Endothelial cell (in vitro differentiated cells): ENCODE measurements at places on chromosomes 6 and 20. TPM values are rescaled to one million over a fixed set of nuclear protein-coding genes. Genes with fewer than 3 reads are reported as not detected.

AKAP12 gene
- total RNA-seq: 70.1 TPM

C6orf15 gene
- total RNA-seq: not detected

TREML1 gene
- total RNA-seq: 2.3 TPM

SLPI gene
- total RNA-seq: 0.82 TPM

SYNDIG1 gene
- 8.1 TPM for total RNA-seq

CRIP3 gene
- total RNA-seq: 1.1 TPM

SOBP gene
- 1.5 TPM for total RNA-seq

WFDC10B gene
- not detected for total RNA-seq

ZC3H12D gene
- total RNA-seq: 0.72 TPM

LZTS3 gene
- 6.1 TPM for total RNA-seq

TULP1 gene
- not detected for total RNA-seq

PCIF1 gene
- total RNA-seq: 34.8 TPM

RBM24 gene
- total RNA-seq: 19.6 TPM

DNA sequence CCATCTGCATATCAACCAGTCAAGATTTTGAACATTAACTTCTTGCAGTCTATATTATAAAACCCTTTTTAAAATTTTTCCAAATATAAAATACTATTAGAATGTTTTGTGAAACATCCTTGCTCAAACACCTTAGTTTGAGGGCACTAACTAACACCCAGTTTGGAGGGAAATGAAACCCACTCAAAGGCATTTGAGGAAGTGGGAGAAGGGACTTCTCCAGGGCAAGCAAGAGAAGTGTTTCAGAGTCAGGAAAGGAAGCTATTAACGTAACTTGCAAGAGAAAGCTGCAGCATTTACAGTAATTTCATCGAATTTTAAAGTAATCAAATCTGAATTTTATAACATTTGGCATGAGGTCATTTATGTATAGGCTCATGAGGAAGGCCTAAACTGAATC is 21.3 kb downstream of the MTFR2 start:
- DNase-seq: no peak

DNA sequence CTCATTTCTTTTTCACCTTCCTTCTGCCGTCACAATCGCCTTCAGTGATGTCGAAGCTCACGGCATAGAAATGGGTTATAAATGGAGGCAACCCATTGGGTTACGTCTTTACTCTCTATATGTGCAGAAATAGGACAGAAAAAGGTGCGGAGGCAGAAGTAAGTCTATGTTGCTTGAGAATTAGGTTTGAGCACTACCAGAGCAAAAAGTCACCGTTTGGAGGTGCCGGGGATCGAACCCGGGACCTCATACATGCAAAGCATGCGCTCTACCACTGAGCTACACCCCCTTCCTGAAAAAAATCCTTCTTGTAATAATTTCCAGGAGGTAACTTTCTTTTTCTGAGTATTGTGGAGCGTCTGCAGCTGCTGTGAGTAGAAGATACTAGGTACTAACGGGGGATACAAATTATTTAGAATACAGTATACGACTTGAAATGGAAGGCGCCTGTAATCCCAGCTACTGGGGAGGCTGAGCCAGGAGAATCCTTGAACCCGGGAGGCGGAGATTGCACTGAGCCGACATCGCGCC is 134.2 kb downstream of the TRIM27 start:
- DNase-seq: no peak

- DNase-seq: peak; percentile 65
Measured at GRCh38 chr20:610130-611046, at the start of gene TCF15. TSS of gene TCF15 (minus strand) at chr20:610309. CDS start at chr20:610237, 72 bp downstream.

DNA sequence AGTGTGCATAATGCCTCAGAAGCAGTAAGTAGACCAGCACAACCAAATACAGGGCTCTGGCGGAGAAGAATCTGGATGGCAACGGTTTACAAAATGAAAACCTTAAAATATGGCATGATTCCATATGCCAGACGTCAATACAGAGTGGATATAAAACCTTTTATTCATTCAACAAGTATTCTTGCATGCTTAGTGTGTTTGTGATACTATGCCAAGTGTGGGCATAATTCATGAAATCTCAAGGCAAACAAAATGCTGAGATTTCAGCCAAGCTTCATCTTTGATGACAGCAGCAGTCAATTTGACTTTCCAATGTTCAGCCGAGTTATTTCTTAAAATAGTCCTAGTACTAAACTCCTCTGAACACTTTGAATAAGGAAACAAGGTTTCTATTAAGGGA is 119.4 kb downstream of the CD24 start:
- no peak for DNase-seq

- DNase-seq: no peak
Measured at GRCh38 chr20:49715466-49715865, 1.8 kb upstream of the B4GALT5 start.

DNA sequence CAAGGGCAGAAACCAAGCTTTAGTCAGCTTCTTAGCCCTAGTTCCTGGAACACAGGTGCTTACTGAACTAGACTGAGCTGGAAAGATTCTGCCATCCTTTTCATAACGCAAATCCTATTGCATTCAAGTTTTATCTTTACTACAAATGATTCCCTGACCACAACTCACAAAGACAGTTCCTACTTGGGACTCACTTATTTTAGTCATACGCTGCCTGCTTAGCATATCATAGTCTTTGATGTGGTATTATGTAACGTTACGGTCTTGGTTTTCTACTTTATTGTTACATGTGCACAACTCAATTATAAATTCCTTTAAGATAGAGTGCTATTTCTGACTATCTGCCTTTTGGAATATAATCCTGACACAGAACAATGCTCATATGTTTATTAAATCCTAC is 59.1 kb downstream of the BLOC1S5 start:
- DNase-seq: no peak

DNA sequence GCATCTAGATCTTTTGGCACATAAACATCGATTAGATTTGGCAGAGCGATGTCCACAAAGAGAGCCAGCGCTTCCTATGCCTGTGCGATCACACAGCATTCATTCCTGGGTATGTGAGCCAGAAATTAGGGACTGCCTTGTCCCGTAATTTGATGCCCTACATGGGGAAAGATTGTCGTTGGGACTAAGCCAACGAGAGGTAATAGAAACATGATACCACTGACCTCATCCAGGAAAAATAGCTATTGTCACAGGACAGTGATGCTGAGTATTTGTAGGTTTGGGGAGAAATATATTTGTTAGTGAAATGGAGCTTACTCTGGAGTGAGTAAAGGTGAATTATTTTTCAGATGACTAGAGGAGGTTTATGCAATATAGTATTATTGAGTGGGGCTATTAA is 154.0 kb downstream of the TSHZ2 start:
- no peak for DNase-seq

- no peak for DNase-seq
Measured at GRCh38 chr6:112634376-112634775, 287.2 kb downstream of the RFPL4B start.

DNA sequence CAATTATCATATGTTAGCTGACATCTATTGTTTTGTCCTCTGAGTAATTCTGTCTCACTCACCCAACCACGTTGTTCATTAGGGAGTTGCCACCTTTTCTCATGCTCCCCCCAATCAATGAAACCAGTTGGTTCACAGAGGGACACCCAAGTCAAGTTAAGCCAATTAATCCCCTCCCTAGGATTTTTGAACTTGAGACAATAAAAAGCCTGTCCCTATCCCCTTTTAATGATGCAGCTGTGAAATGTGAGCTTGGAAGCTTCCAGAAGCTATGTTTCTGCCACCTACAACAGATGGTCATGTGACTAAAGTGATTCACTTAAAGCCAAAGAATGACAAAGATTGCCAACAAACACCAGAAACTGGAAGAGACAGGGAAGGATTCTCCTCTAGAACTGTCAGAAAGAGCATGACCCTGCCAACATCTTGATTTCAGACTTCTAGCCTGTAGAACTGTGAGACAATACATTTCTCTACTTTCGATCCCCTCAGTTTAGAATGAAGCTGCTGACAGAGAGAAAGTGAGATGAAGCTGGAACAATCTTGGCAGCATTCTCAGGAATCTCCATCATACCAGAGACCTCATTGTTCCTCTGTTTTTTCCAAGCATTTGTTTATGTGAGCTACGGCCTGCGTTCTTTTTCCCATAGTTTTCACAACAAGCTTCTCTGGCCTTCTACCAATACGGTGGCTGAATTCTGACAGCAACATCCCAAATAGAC is 57.8 kb upstream of the TPD52L1 start:
- DNase-seq: no peak

- DNase-seq: no peak
Measured at GRCh38 chr6:82022614-82023129, 224.9 kb downstream of the IBTK start.

DNA sequence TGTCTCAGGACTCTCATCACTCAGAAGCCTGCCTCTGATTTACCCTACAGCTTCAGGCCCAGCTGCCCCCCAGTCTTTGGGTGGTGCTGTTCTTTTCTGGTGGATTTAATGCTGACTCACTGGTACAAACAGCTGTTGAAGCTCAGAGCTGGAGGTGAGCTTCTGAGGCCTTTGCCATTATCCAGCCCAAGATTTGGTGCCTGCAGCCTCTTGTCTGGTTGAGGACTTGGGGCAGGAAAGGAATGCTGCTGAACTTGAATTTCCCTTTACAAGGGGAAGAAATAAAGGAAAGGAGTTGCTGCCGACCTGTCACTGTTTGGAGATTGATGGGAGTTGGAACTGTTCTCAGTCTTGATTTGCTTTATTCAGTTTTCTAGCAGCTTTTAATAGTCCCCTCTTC is 19.8 kb downstream of the ABCF1 start:
- DNase-seq: no peak

DNA sequence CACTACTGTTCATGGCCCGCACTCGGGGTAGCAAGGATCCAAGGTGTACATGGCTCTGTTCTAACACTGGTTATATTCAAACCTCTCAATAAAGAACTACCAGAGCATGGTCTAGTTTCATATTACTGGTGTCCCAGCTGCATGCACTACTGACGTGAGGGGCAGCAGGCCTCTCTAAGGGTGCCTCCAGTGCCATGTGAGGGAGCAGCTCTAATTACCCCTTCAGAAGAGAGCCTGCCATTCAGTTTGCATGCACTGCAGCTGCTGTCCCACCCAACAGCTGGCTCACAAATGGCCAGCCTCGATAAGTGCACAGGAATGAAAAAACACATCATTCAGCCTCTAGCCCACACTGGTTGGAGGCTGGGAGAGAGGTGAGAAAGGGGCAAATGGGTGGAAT is 85.2 kb downstream of the SMLR1 start:
- no peak for DNase-seq

GRCh38 chr6:103784117-103784516 is 1075.6 kb downstream of the HACE1 start:
- DNase-seq: no peak

DNA sequence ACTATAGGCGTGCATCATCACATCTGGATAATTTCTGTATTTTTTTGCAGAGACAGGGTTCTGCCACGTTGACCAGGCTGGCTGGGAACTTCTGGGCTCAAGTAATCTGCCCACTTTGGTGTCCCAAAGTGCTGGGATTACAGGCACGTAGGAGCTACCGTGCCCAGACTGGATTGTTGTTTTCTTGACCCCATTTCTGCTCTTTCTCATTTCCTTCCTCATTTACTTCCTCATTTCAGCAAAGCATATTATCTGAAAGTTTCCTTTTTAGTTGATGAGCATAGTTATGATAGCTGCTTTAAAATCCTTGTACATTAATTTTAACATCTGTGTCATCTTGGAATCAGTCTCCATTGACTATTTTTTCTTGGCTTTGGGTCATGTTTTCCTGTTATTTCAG is 301.0 kb upstream of the RUNX2 start:
- DNase-seq: no peak

DNA sequence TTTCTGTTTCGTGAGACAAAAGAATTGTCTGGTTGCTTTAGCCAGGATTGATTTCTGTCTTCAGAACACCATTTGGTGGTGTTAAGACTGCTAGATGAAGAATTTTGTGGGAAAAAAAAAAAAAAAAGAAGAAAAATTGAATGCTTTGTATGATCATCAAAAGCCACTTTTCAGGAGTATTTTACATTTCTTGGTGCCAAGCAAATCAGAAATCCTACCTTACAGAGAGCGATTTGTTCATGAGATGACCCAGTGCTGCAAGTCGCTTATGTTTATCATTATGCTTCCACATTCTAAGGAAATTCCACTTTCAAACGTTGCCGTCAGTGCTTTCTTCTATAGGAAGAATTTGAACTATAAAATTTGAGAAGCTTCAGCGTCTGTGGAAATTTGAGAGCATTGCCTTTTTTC is 228.7 kb downstream of the BCKDHB start:
- no peak for DNase-seq

DNA sequence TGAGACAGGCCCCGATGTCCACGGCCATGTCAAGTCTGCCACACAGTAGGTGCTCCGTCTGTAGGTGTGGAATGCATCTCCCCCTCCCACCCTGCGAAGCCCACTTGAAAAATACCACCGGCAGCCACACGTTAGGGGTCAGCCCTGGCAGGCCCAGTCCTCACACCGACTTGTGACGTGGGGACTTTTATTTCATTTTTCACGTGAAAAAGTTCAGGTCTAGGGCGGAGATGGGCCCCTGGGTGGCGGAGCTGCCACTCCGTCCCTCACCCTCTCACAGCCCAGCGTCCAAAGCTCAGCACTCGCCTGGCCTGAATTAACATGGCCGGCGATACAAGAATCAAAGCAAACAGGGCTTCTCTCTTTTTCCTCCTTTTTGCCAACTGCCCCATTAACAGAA is 3.8 kb upstream of the TUBB1 start:
- no peak for DNase-seq

DNA sequence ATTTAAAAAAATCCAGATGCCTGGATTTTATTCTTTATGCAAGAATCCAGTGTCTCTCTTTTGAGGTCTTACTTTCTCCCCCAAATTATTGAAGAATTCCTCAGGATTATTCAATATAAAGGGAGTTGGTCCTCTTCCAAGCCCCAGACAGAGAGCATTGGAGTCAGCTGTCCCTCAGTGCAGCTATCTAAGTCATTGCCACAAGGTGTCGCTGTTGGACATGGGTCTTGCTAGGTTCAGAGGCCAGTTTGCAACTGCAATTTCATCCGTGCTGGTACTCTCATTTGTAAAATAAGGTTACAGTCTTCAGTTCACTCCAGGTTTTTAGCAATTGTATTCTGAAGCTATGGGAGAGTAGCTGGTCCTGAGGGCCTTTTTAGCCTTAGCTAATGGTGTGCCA is 27.8 kb downstream of the CCN2 start:
- DNase-seq: peak; percentile 73

- no peak for DNase-seq
Measured at GRCh38 chr6:52524918-52525317, 51.9 kb downstream of the TRAM2 start.

DNA sequence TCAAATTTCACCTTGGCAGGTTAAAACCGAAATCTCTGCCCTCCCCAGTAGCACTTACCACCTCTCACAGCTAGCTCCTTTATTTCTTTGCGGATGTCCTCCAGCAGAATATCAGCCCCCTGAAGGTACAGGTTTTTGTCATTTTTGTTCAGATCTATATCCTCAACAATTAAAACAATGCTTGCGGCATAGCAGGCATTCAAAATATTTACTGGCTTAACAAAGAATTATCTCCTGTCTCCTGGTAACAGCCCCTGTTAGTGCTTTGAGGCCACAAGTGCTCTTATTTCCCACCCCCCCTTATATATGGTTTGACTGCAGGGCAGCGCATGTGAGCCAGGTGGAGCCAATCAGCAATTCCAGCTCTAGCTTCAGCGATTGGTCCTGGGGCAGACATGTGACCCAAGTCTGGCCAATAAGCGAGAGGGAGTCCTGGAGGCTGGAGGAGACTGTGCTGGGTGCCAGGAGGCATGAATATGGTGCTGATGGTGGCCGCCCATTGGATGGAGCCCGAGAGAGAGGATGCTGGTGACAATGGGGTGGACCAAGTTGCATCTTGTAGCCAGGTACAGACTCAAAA is 21.0 kb downstream of the SULF2 start:
- DNase-seq: no peak
